Forelimb muscle (tissue), 1 donor: ENCODE measurements at places on chromosomes 6 and 20. TPM values are rescaled to one million over a fixed set of nuclear protein-coding genes. Genes with fewer than 3 reads are reported as not detected.

The LHFPL5 gene
- not detected for polyA plus RNA-seq

The MUC22 gene
- not detected for polyA plus RNA-seq

The DLL1 gene
- polyA plus RNA-seq = 17.1 TPM

The LY6G6F gene
- polyA plus RNA-seq = not detected

The TTI1 gene
- 16.8 TPM for polyA plus RNA-seq

The TNFRSF21 gene
- polyA plus RNA-seq = 13.7 TPM

The ARMH2 gene
- not detected for polyA plus RNA-seq

The CLDN20 gene
- polyA plus RNA-seq = 0.76 TPM

The IL22RA2 gene
- not detected for polyA plus RNA-seq

The CGA gene
- polyA plus RNA-seq = 0.72 TPM

The ID4 gene
- polyA plus RNA-seq = 3.4 TPM

The TENT5A gene
- polyA plus RNA-seq = 10.3 TPM

The MCHR2 gene
- polyA plus RNA-seq = not detected

The COL11A2 gene
- 41.7 TPM for polyA plus RNA-seq

The TGIF2 gene
- 20.0 TPM for polyA plus RNA-seq

The CD40 gene
- 7.4 TPM for polyA plus RNA-seq

The MAK gene
- 0.51 TPM for polyA plus RNA-seq

The FKBP1C gene
- polyA plus RNA-seq = 0.25 TPM
